Prostate gland (tissue), 2 donors: ENCODE measurements at places on chromosomes 13 and 19. TPM values are rescaled to one million over a fixed set of nuclear protein-coding genes. Genes with fewer than 3 reads are reported as not detected.

DNA sequence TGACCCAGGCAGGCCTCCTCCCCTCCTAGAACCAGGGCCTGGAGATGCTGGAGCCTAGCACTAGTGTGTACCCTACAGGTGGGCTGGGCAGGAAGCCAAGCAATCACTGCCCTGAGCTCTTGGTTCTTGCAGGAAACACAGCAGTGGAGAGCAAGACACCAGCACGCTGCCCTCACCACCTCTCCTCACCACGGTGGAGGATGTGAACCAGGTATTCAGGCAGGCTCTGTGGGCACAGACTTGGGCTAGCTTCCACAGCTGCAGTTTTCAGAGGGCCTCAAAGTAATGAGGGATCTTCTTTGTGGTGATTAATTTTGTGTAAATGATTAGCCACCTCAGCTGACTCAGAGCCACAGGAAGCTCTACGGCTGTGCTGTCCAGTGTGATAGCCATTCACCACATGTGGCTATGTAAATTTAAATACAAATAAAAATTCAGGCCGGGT, 13.6 kb upstream of the GPI start:
- no peak for DNase-seq

DNA sequence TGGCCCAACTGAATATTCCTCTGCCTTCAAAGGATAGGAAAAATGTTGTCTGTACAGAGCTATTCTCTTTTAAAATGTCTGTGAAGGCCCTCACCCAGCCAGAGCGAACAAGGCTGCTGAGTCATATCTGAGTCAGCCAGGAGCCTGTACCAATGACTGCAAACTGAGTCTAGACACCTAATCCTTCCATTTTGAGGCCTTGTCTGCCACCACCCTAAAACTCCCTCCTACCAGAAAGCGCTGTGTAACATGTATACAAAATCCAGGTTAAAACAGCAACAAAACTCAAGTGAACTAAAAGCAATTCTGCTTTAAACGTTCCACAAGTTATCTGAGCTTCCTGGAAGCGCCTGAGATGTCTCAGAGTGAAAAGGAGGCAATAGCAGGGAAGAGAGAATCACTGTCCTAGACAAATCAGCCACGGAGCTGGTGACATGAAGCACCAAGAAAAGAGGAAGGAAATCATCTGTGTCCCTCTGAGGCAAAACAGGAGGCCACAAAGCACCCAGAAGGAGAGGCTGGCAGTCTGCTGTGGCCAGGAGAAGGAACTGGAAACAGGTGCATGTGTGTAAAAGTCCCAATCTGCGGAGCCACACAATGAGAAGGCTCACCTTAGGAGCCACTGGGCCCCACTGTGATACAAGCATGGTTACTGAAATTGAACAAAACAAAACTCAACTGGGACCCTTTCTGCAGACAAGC, 10.2 kb downstream of the DHRS12 start:
- no peak for DNase-seq

DNA sequence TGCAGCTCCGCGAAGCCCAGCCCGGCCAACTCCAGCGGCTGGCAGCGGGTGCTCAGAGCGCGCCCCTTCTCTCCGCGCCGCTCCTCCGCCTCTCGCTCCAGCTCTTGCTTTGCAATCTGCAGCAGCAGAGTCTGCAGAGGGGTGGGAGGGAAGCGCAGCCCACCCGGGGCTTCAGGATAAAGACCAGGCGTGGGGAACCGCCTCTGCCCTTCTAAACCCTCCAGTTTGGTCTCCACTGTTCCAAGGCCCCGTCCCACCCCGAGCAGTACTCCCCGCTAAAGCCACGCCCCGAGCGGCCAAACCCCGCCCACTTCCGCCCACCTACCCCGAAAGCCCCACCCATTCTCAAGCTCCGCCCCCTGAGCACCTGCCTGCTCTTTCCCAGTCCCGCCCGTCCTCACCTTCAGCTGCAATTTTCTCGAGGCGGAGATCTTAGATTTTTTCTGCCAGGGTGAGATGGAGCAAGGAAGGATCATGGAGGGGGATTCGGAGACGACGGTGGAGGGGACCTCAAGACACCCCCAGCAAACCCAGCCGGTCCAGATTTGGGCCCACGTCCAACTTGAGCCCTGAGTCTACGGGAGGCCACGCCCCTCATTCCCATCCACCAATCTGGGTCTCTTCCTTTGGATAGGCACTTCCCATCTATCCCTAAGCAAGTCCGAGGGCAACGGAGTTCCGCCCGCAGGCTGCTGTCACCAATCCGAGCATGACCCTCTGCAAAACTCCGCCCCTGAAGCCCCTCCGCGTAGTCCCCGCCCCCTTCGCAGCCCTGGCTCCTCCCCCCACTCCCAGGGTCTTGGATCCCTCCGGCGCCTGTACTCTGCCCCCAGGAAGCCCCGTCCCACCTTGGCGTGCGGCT, 1.1 kb downstream of the TNNI3 start:
- DNase-seq = no peak

RXFP2 gene
- not detected for total RNA-seq

DNA sequence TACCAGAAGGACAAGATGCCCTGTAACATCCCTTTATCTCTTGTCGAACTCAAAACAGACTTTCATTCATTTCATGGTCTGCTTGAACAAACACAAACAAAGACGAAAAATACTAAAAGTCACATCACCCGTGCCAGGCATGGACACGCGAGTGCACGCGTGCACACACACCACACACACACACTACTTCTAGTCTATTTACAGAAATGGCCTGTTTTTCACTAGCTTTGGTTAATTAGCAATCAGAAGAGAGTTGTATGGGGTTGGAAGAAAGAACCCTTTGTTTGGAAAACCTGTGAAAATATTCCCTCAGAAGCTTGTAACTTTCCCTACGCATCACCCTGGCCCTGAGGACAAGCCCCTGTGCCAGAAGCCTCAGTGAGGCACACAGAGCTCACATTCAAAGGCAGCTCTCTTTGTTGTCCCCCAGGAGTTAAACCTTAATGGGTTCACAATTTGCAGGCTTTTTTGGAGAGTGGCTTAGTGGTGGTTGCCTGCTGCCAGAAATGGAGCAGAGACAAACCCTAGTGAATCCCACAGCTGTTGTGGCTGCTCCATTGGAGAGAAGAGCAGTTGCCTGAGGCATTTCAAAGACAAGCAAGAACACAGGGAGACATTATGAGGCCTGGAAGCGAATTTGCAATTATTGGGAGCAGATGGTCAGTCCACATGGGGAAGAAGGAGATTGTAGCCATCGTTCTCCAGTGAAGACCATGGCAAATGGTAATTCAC, 55.9 kb downstream of the STARD13 start:
- DNase-seq = no peak

DNA sequence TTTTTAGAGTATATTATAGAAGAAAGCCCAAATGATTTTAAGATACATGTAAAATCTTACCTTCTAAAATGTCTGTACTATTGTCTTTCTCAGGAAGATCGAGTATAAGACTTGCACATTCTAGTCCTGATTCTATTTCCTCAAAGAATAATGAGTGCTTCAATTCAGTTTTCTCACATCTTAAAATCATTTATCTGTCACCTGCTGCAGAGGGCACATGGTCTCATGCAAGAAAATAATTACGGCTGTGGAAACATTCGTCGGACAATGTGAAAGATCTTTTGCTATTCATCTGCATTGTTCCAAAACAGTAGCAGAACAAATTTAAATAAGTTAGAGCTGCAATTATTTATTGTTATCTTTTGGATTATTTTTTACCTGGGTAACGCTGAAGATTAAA, 1403.5 kb downstream of the PCDH9 start:
- no peak for DNase-seq

RFPL4A gene
- total RNA-seq = not detected

- DNase-seq = no peak
Measured at GRCh38 chr19:11106477-11106876, 17.2 kb downstream of the LDLR start.

IL4I1 gene
- total RNA-seq = 2.5 TPM

ANGPTL4 gene
- 25.7 TPM for total RNA-seq

- no peak for DNase-seq
Measured at GRCh38 chr13:79470666-79471065, 10.3 kb upstream of the NDFIP2 start.

DNA sequence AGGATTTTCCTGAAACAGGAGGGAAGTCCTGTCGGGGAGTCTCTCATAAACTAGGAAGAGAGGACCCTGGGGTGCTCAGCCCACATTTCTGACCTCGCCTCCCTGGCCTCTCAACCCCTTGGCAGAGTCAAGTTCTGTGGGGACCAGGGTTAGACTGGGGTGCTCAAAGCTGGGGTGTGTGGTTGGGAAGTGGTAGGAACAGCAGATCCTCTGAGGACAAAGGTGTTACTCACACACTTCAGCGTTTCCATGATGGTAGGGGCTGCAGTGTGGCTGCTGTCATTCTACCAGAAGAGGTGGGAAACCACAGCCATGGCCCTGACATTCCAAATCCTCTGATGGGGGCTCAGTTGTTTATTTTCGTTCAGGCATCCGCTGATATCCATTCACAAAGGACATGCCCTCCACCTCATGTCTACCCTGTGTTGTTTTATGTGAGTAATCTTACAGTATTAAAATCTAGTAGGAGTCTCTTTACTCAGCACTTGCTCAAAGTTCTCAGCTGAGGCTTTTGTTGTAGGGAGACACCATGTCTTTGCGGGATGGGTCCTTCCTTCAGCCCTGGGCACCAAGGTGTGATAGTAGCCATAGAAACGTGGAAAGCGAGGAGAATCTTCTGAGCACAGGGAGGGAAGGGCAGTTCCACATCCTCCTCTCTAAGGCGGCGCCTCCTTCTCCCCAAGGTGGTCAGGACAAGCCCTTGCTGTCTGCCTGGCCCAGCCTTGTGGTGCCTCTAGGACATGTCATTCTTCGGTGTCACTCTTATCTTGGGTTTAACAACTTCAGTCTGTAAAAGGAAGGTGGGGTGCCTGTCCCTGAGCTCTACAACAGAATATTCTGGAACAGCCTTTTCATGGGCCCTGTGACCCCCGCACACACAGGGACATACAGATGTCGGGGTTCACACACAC, 1.5 kb downstream of the KIR2DL3 start:
- no peak for DNase-seq

GRCh38 chr19:51183629-51184028, 41.3 kb upstream of the CD33 start:
- DNase-seq = no peak
